ENCODE measurements at places on chromosomes 6 and 20. TPM values are rescaled to one million over a fixed set of nuclear protein-coding genes. Genes with fewer than 3 reads are reported as not detected.
A peak's percentile ranks its signal among the peaks of the same experiment; 100 is the strongest.

Gene C20orf141
- total RNA-seq: not detected

Gene CUL9
- total RNA-seq: 80.8 TPM

Gene PABPC1L
- 90.2 TPM for total RNA-seq

DNA sequence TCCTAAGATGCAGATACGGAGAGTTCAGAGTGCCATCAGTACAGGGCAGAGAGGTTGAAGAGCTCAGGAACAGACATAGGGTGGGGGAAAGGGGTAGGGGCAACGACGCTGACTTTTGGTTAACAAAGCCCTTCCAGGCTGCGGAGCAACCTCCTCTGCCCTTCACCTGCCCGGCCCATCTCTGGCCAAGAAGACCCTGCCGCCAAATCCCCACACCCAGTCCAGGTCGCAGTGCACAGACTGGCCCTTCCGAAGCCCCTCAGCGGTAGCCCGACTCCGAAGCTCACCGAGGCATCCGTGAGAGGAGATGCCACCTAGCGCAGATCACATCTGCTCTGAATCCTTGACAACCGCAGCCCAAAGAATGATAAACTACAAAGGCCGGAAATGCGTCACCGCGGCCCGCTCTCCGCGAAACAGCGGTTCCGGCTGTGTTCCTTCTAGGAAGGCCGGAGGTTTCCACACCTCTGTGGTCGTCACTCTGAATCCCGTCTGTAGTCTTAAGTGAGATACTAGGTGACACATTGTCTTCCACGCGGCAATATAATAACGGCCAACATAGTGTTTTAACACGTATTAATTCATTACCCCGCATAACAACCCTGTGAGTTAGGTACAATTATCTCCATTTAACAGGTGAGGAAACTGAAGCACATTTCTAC, at the start of gene ZSCAN23:
ZSCAN23 (minus strand) TSS at position 380 of the 662 bp plus-strand sequence. CDS start 7,225 bp downstream, outside the sequence.
- peak; percentile 89 for DNase-seq

GRCh38 chr6:27810768-27811450, 101.3 kb downstream of the OR2B2 start:
- peak; percentile 41 for DNase-seq

Gene SUN5
- total RNA-seq: not detected

Gene PMEPA1
- 4.9 TPM for total RNA-seq

- DNase-seq: no peak
These were observed 151.4 kb upstream of the TNFAIP3 start for GRCh38 chr6:137715589-137716045.

- peak; percentile 94 for DNase-seq
These were observed 18.6 kb downstream of the ANKRD60 start for GRCh38 chr20:58209652-58210397.

Gene AVP
- not detected for total RNA-seq

DNA sequence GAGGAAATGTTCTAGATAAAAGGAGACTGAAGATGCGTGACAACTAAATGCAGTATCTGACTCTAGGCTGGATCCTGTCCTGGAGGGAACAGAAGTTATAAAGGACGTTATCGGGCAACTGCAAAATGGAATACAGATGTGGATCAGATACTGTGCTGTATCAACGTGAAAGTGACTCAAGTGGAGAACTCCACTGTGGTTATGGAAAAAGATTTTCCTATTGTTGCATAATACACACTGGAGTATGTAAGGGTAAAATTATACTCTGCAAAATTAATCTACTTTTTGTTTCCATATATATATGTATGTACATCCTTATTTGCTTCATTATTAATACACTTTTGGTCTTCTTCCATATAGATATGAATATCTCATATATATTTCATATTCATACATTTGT, 654.0 kb downstream of the QKI start:
- no peak for DNase-seq

Gene AGPAT4
- 2.7 TPM for total RNA-seq

DNA sequence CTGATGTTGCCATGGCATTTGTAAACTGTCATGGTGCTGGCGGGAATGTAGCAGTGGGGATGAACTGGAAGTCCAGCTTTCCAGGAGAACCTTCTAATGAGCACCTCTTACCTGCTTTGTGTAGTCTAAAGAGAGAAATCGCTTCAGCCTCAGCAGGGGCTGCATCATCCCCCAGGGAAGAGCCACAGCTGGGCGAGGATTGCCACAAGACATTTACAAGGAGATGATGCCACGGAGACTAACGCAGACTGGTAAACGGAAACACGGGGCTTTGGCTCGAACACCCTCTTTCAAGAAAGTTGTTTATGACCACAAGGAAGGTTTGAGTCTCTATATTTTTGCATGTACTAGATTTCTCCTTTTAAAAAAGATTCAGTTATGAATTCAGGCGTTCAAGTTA, 72.9 kb downstream of the CDH26 start:
- no peak for DNase-seq

Gene MPIG6B
- 1.2 TPM for total RNA-seq

DNA sequence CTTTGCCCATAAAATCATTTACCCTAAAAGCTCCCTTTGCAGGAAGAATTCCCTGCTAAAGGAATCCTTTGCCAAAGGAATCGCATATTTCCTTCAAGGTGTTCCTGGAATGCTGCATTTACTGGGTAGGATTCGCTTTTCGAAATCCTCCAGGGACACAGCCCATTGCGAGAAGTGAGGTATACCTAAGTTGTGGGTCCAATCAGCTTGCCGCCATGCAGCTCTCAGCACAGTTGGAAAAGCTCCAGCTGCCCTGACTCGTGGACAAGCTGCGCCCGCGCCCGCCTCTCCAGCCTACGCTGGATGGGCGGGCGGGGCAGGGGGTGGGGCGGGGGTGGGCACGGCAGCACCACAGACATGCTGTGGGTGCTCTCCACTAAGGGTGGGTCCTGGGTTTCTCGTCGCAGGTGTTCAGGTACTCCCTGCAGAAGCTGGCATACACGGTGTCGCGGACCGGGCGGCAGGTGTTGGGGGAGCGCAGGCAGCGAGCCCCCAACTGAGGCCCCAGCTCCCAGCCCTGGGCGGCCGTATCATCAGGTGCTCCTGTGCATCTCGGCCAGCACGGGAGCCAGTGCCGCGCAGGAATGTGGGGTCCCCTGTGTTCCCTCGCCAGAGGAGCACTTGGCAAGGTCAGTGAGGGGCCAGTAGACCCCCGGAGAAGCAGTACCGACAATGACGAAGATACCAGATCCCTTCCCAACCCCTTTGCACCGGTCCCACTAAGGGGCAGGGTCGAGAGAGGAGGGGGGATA, 1.4 kb downstream of the NNAT start:
- DNase-seq: no peak

- no peak for DNase-seq
These were observed 15.7 kb upstream of the POU5F1 start for GRCh38 chr6:31186052-31186734.

Gene APCDD1L
- not detected for total RNA-seq

- no peak for DNase-seq
These were observed 28.4 kb downstream of the LHFPL5 start for GRCh38 chr6:35833536-35833935.

Data from activated naive CD8-positive, alpha-beta T cell treated with anti-CD3 and anti-CD28 coated beads, Interleukin-2, amount 10 ng/mL, durations not matched to agents 7 days and 5 days (primary cell).